ENCODE measurements at places on chromosomes 12 and 14.
A peak's percentile ranks its signal among the peaks of the same experiment; 100 is the strongest.

DNA sequence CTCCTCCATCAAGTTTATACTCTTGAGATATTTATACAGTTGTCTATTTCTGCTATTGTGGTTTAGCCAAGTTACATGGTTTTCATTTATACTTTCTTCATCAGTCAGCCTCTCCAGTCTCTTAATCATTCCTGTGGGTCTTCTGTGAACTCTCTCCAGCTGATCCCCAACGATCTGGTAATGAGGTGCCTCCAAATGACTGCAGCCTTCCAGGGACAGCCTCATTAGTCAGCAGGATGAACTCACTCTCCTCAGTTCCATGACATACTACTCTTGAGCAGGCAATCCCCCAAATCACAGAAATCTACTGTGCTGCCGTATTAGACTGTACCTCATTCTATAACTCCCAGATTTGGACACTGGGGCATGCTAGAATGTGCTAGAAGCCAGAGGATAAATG, 15.3 kb downstream of the AREL1 start:
- no peak for DNase-seq

DNA sequence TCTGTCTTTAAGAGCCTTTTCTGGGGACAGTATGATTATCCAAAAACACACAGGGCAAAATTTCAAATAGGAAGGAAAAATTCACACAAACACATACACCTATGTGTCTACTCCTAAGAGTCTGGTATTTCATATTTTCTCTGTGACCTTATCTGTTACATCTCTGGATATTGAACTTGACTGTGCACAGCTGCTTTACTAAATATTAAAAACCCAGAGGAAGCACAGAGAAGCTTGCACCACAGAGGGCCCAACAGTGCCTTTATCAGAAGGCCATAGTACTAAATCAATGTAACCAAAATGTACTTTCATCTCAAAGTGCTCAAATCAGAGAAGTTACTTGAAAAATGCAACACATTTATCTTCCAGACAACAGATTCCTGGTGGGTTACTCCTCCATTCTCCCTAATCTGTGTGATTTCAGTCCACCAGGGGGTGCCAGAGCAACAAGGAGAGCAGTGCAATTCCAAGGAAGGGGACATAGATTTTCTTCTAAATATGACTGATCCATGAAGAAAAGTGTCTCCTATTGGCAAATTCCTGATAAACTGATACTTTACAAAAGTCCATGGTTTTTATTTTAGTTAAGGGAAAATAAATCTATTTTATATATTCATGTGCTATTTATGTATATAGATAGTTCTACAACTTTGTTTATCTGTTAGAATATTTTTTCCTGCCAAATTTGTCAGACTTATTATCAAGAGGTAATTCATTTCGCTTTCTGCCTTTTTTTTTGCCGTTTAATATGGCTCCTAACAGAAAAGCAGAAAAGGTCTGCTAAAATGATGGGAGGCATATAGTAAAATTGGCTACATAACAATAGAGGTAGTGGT, 617.6 kb downstream of the LRFN5 start:
- peak; percentile 74 for DNase-seq

DNA sequence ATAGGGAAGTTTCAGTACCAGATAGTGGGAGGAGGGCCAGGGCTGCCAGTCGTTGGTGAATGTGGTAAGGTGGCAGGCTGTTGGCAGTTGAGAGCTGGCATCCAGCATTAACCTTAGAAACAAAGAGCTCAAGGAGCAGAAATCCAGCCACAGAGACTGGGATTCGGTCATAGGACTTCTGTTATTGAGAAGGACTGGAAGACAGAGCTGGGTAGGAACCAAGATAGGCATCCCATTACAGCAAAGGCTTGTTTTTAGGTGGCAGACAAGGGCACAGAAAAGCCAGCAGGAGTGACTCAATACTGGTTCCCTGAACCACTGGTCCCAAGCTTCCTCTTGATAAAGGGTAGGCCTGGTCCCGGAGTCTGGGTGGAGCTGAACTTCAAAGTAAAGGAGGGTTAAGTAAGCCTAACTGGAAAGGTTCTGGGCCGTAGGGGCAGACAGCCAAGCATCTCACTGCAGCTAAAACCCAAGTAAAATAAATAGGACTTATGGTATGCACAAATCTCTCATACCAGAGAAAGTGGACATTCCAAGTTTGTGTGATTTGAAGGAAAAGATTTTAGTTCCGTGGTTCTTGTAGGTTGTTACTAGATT, 147.9 kb downstream of the ETV6 start:
- DNase-seq: no peak

- DNase-seq: peak; percentile 28
Observed at GRCh38 chr12:121536899-121537813, 43.7 kb downstream of the KDM2B start.

DNA sequence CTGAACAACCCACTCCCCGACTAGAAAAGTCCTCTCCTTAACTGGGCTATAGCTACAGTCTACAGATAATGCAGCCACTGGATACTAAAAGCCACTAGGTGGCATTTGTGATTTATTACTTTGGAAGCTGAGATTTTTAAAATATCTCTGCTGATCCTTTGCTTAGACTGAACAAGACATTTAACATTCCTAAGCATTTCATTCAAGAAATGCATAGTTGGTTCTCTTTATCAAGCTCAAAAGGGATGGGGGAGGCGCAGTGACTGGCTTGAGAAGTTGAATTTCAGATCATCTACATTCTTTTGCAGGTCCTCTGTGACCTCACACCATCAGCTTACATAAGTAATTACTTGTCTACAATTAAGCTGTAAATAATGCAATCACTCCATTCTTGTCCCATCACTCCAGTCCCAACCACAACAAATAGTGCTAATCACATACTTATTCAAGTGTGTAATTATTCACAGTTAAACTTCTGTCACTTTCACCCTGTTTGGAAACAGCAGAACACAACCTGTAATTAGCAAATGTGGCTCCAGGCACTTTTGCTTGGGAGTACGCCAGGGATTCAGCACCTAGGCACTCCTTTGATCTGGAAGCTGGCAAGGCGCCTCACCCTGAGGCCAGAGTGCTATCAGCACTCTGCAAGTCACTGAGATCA, 203.6 kb downstream of the NOVA1 start:
- DNase-seq: no peak

- DNase-seq: peak; percentile 65
Observed at GRCh38 chr14:85873006-85873405, 343.1 kb downstream of the FLRT2 start.

DNA sequence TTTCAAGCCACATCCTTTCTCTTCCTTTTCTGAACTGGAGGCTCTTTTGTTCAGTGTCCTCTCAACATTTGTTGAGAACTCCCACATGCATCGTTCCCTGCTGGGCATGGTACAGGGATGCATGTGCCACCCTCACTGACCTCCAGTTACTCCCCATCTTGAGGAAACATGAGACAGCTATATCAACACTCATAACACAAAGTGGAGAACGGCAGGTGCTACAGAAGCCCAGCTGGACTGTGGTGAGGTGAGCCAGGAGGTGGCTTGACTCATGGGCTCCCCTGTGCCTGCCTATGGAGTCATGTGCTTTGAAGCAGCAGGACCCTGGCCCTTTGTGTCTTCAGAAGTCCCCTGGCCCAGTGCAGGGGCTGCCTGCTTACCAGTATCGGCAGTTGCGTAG, 9.7 kb downstream of the MYH6 start:
- peak; percentile 91 for DNase-seq

DNA sequence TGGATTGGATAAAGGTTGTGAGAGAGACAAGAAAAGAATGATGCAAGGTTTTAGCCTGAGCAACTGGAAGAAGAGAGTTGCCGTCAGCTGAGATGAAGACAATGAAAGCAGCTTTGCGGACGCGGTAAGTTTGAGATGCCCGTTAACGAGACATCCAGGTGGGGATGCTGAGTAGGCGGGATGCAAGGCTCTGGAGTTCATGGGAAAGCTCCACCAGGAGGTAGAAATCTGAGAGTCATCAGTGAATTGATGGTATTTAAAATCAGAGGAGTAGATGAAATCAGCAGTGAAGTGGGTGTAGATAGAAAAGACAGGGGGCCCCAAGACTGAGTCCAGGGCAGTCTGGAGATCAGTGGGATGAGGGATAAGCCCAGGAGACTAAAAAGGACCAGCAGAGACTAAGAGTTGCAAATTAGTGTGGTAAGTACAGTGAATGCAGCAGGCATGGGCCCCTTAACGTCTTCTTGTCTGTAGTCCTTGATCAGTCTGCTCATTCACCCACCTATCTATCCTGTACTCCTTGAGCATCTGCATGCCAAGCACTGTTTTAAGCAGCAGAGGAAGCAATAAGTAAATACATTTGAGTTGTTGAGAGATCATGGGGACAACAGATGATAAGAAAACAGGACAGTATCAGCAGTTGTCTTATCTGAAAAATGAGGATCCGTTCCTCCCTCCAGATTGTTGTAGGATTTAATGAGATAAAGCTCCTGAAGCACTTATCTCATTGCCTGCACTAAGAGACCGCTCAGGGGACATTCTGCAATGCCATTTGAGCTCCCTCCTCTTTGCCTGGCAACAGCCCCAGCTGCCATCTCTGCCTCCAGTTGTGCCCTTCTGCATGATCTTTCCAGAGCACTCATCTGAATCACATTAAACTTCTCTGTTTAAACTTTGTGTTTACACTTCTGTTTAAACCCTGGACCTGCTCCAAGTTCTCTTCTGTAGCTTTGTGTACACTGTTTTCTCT, 91.5 kb downstream of the APAF1 start:
- no peak for DNase-seq

- no peak for DNase-seq
Observed at GRCh38 chr12:47111392-47111778, 31.6 kb upstream of the AMIGO2 start.

- no peak for DNase-seq
Observed at GRCh38 chr12:2183556-2184541, 131.1 kb downstream of the CACNA1C start.

Data from NCI-H2107 (cell line).